ENCODE measurements at places on chromosomes 1 and 21.

- no peak overlapping the region for H3K27ac ChIP-seq
- H3K36me3 ChIP-seq = no peaks in the 10 kb centered on the region
- no peak overlapping the region for H3K4me3 ChIP-seq
- DNase-seq = no peak
- H3K4me1 ChIP-seq = peaks cover 7% of the 10 kb centered on the region
Measured at GRCh38 chr1:54567961-54568360, 19.9 kb downstream of the ACOT11 start.

GRCh38 chr21:18023157-18023556 lies 204.0 kb upstream of the C21orf91 start:
- H3K4me3 ChIP-seq = no peak overlapping the region
- no peaks in the 10 kb centered on the region for H3K27me3 ChIP-seq
- no peak overlapping the region for H3K27ac ChIP-seq

DNA sequence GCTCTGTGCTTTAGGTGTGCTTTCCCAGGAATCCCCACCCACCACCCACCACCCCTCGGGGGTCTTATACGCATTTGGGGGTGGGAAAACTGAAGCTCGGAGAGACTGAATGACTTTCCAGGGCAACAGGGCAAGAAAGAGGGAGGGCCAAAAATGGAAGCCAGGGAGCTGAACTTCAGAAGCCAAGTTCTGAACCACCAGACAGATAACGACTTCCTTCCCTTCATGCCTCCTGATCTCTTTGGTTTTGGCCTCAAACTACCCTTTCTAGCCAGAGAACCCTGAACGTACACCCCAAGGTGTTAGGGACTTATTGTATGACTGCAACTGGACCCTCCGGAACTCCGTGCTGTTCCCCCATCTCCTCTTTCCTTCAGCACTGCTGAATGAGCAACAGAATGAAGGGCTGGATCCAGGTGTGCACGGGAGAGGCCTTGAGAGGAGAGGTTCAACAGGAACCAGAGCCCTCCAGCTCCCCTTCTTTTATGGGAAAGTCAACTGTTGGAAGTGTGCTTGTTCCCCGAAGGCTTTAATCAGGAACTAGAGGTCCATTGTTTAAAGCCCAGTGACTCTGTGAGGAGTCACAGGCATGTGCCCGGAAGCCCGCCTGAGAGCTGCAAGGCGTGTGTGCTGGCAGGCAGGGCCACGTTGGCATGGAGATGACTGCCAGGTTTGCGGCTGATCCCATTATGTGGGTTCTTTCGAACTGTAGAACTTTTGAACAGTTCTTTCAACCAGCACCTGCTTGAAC lies 3.1 kb downstream of the BACE2 start:
- peaks cover 30% of the 10 kb centered on the region for H3K4me1 ChIP-seq
- peak overlapping the region; percentile 53 for H3K27ac ChIP-seq
- H3K4me3 ChIP-seq = peak overlapping the region; percentile 94
- peak; percentile 74 for DNase-seq
- no peaks in the 10 kb centered on the region for H3K27me3 ChIP-seq

GRCh38 chr1:185926588-185926987 lies 192.4 kb downstream of the HMCN1 start:
- H3K27ac ChIP-seq = peak overlapping the region; percentile 25
- DNase-seq = no peak
- H3K27me3 ChIP-seq = no peaks in the 10 kb centered on the region

GRCh38 chr1:91876040-91876470 lies 9.9 kb downstream of the TGFBR3 start:
- H3K36me3 ChIP-seq = no peaks in the 10 kb centered on the region
- H3K4me1 ChIP-seq = peaks cover 8% of the 10 kb centered on the region
- no peaks in the 10 kb centered on the region for H3K27me3 ChIP-seq
- H3K27ac ChIP-seq = no peak overlapping the region

DNA sequence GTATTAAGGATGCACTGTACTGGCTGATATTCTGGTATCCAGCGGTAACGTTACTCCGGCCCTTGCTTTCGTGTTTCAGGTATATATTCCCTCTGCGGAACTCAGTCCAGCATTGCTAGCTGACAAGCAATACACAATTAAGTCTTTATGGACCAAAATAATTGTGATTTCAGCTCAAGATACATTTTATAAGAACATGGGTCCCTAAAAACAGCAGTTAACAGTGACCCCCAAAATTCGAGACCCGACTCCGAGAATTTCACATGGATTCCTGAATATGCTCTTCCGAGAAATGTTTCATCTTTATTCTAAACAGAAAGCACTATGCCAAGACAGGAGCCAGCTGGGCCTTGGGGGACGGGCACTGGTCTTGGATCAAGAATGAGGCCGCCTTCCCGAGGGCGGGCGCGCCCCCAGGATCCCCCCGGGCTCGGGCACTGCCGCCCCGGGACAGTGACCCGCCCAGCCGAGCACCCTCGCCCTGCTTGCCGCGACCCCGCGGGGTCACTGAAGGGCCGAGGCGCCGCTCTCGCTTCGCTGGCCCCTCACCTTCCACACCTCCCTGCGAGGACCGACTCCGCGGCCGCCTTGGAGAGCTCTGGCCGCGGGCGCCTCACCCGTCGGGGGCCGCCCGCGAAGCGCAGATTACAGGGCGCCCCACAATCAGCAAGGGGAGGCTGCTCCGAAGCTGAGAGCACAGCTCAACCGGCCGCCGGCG lies 610 bp downstream of the SCYL3 start:
- no peaks in the 10 kb centered on the region for H3K27me3 ChIP-seq
- H3K4me3 ChIP-seq = peak overlapping the region; percentile 91
- peak overlapping the region; percentile 97 for H3K27ac ChIP-seq
- DNase-seq = peak; percentile 73
- H3K36me3 ChIP-seq = peaks cover 8% of the 10 kb centered on the region

DNA sequence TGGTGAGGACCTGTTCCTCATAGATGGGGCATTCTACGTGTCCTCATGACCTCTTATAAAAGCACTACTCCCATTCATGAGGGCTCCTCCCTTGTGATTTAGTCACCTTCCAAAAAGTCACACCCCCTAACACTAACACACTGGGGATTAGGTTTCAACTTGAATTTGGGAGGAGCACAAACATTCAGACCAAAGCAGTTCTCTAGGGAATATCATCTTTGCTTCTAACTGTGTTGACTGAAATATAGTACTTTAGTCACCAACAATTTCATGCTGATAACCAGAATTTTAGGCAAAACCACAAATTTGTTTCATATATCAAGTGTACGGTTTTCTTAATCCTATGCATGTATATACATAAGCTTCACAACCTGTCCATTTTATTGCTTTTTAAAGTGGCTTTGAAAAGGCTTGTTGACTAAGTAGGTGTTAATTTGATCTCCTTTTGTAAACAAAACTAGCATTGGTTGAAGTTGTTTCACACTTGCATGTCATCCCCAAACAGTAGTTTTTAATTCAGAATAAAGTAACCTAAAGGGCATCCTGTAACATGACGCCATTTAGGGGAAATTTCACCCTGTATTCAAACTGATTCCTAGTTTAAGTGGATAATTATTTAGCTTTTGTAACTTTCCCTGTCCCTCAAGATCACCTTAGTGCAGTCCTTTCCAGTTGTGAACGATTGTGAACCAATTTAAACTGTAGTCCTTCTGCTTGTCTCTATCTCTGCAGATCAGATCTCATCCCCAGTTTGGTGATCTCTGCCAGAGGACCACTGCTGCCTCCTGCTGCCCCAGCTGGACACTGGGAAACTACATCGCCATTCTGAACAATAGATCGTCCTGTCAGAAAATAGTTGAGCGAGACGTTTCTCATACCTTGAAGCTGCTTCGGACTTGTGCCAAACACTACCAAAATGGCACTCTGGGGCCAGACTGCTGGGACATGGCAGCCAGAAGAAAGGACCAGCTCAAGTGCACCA lies 141.1 kb downstream of the TLR5 start:
- no peak overlapping the region for H3K27ac ChIP-seq
- no peak overlapping the region for H3K4me3 ChIP-seq
- H3K4me1 ChIP-seq = peaks cover 5% of the 10 kb centered on the region
- DNase-seq = no peak
- peaks cover 30% of the 10 kb centered on the region for H3K36me3 ChIP-seq
- H3K27me3 ChIP-seq = no peaks in the 10 kb centered on the region

DNA sequence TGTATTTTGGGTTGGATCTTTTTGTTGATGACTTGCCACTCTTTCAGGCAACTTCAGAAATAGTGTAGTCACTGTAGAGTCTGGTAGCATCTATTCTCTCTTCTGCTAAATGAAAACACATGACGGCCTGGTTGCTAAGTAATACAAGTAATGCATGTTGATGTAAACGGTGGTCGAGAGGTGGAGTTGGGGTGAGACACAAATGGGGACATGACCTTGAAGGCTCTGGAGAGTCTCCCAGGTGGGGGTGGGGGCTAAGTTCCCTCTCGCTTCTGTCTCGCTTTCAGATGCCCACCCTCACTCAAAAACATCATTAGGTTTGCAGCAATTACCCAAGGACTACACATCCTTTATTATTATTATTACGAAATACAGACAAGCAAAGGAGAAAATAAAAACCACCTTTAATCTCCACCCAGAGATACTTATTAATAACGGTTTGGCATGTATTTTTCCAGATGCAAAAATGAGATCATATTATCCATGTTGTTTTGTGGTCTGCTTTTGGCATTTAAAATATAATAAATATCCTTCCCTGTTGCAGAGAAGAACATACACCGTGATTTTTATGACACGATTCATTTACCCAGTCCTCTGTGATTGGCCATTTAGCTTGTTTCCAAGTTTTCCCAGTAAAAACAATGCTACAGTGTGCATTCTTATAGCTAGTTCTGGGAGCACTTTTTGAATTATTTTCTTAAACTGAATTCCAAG lies 138.1 kb downstream of the MIS18A start:
- no peak for DNase-seq
- H3K4me1 ChIP-seq = peaks cover 16% of the 10 kb centered on the region
- H3K4me3 ChIP-seq = no peak overlapping the region
- no peak overlapping the region for H3K27ac ChIP-seq
- H3K36me3 ChIP-seq = no peaks in the 10 kb centered on the region

GRCh38 chr21:27190601-27191000 lies 223.7 kb upstream of the ADAMTS5 start:
- H3K36me3 ChIP-seq = no peaks in the 10 kb centered on the region
- H3K27ac ChIP-seq = no peak overlapping the region
- no peak for DNase-seq

- H3K4me3 ChIP-seq = no peak overlapping the region
- no peak overlapping the region for H3K27ac ChIP-seq
- no peaks in the 10 kb centered on the region for H3K27me3 ChIP-seq
- H3K36me3 ChIP-seq = no peaks in the 10 kb centered on the region
Measured at GRCh38 chr1:4494027-4494426, 160.4 kb upstream of the AJAP1 start.

DNA sequence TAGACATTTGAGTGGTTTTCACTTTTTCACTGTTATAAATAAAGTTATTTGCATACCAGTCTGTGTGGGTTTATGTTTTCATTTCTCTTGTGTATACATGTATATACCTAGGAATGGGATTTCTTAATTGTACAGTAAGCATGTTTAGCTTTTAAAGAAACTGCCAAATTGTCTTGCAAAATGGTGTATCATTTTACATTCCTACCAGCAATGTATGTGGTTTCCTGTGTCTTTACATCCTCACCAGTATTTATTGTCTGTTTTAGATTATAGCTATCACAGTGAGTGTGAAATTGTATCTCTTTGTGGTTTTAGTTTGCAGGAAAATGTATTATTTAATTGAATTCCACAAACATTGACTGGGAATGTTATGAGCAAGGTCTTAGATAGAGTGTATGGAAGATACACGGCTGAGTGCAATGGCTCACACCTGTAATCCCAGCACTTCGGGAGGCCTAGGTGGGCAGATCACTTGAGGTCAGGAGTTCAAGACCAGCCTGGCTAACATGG lies 57.3 kb downstream of the MACF1 start:
- peaks cover 6% of the 10 kb centered on the region for H3K36me3 ChIP-seq
- H3K4me3 ChIP-seq = no peak overlapping the region
- no peak overlapping the region for H3K27ac ChIP-seq

- H3K27ac ChIP-seq = no peak overlapping the region
- no peak for DNase-seq
- no peaks in the 10 kb centered on the region for H3K4me1 ChIP-seq
Measured at GRCh38 chr21:20971296-20971921, 26.8 kb upstream of the NCAM2 start.

GRCh38 chr1:211527006-211527405 lies 35.0 kb upstream of the RD3 start:
- no peak overlapping the region for H3K4me3 ChIP-seq
- no peak for DNase-seq
- H3K27me3 ChIP-seq = no peaks in the 10 kb centered on the region
- no peak overlapping the region for H3K27ac ChIP-seq
- no peaks in the 10 kb centered on the region for H3K4me1 ChIP-seq
- H3K36me3 ChIP-seq = no peaks in the 10 kb centered on the region

GRCh38 chr1:99464738-99465137 lies 181.2 kb upstream of the PALMD start:
- H3K36me3 ChIP-seq = no peaks in the 10 kb centered on the region
- no peaks in the 10 kb centered on the region for H3K27me3 ChIP-seq
- no peak for DNase-seq
- H3K27ac ChIP-seq = no peak overlapping the region

- no peaks in the 10 kb centered on the region for H3K36me3 ChIP-seq
- no peaks in the 10 kb centered on the region for H3K4me1 ChIP-seq
- no peak for DNase-seq
- H3K4me3 ChIP-seq = no peak overlapping the region
- H3K27me3 ChIP-seq = no peaks in the 10 kb centered on the region
- no peak overlapping the region for H3K27ac ChIP-seq
Measured at GRCh38 chr1:85884372-85885035, 176.3 kb upstream of the ZNHIT6 start.

GRCh38 chr1:23619299-23620188 lies 60.2 kb upstream of the ID3 start:
- H3K27me3 ChIP-seq = no peaks in the 10 kb centered on the region
- H3K27ac ChIP-seq = no peak overlapping the region
- H3K4me1 ChIP-seq = peaks cover 9% of the 10 kb centered on the region
- H3K4me3 ChIP-seq = peak overlapping the region; percentile 39
- no peaks in the 10 kb centered on the region for H3K36me3 ChIP-seq
- no peak for DNase-seq

- no peaks in the 10 kb centered on the region for H3K27me3 ChIP-seq
- H3K4me3 ChIP-seq = no peak overlapping the region
- peaks cover 66% of the 10 kb centered on the region for H3K36me3 ChIP-seq
- no peak for DNase-seq
Measured at GRCh38 chr1:25825605-25826004, 5.9 kb downstream of the MTFR1L start.

- H3K4me3 ChIP-seq = no peak overlapping the region
- no peaks in the 10 kb centered on the region for H3K36me3 ChIP-seq
- peaks cover 7% of the 10 kb centered on the region for H3K4me1 ChIP-seq
- peak overlapping the region; percentile 49 for H3K27ac ChIP-seq
Measured at GRCh38 chr1:206699626-206700025, 14.9 kb downstream of the MAPKAPK2 start.
